MV-4-11 (cell line): ENCODE measurements at places on chromosomes 1 and 21.
A peak's percentile ranks its signal among the peaks of the same experiment; 100 is the strongest.

- DNase-seq = no peak
Observed at GRCh38 chr1:12132078-12132477, 34.7 kb upstream of the TNFRSF1B start.

GRCh38 chr1:217907504-217907903 lies 276.4 kb downstream of the SPATA17 start:
- peak; percentile 87 for DNase-seq

GRCh38 chr1:35453031-35453430 lies 104.2 kb downstream of the KIAA0319L start:
- no peak for DNase-seq

- no peak for DNase-seq
Observed at GRCh38 chr1:111332190-111332589, 41.5 kb downstream of the CHIA start.

DNA sequence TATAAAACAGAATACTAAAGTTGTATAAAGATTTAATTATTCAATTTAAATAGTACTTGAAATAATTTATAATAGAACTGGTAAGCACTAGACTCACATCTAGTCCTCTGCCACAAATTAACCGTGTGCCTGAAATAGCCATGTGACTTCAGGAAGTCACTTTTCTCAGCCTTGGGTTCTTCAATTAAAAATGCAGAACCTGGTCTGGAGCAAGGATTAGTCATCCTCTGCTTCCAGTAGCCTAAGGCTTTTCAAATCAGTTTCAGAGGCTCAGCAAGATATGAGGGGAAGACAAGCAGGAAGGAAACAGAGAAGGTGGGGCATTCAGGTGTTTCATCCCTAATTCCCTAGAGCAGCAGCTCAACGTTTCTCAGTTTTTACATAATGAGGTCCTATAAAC lies 23.0 kb downstream of the DPH5 start:
- peak; percentile 69 for DNase-seq

DNA sequence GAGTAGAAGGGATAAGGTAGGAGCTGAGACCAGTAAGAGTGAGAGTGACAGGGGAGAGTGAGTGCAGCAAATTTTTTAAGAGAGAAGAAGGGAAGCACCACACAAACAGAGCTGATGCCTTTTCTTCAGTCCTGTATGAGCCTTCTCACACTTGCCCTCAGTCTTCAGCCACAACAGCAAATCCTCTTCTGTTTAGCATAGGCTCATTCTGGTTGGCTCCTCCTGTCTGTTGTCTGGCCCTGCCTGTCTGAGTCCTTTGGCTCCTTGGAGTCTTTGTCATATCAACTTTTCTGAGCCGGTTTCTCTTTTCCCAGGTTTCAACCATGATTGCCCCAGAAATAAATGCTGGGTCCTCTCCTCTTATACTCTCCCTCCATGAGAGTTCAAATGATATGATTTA lies 12.7 kb upstream of the CASQ1 start:
- no peak for DNase-seq

- DNase-seq = peak; percentile 89
Observed at GRCh38 chr1:32221980-32222755, at the start of the genes EIF3I and TMEM234. TSS of gene EIF3I (plus strand) at chr1:32222407. CDS start at chr1:32222442, 35 bp downstream. TSS of gene TMEM234 (minus strand) at chr1:32222353. CDS start at chr1:32222322, 31 bp downstream.

DNA sequence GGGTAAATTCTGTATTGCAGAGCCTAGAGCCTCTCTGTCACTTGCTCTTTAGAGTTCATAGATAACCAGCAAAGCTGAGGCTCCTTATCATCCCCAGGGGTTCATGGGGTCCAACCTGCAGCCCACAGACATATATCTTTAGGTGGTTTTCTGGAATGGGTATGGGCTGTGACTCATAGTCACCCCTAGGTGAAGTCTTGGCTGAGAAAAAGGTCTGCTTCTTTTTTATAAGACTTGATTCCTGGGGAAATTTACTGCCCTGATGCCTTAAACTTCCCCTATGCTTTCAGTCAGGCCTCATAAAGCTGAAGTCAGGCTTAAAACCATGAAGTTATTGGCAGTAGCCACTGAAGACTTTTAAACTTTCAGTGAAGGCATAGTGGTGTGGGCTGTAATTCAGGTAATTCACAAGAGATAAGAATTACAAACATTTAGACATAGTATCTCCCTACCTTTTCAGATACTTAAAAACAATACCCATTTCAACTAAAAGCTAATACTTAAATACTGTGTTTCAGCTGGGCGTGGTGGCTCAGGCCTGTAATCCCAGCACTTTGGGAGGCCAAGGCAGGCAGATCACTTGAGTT lies 46.8 kb downstream of the MACO1 start:
- DNase-seq = no peak
